ENCODE measurements at places on chromosomes 12 and 14. TPM values are rescaled to one million over a fixed set of nuclear protein-coding genes. Genes with fewer than 3 reads are reported as not detected.

Gene MYG1
- 69.7 TPM for total RNA-seq

Gene HOXC10
- total RNA-seq, result not detected

GRCh38 chr14:24279301-24280186 lies 8.1 kb upstream of the RABGGTA start:
- no peak for DNase-seq

Gene TMEM30B
- 10.1 TPM for total RNA-seq

Gene ANO4
- total RNA-seq, result 3.7 TPM

Gene TEX22
- total RNA-seq, result 3.5 TPM

DNA sequence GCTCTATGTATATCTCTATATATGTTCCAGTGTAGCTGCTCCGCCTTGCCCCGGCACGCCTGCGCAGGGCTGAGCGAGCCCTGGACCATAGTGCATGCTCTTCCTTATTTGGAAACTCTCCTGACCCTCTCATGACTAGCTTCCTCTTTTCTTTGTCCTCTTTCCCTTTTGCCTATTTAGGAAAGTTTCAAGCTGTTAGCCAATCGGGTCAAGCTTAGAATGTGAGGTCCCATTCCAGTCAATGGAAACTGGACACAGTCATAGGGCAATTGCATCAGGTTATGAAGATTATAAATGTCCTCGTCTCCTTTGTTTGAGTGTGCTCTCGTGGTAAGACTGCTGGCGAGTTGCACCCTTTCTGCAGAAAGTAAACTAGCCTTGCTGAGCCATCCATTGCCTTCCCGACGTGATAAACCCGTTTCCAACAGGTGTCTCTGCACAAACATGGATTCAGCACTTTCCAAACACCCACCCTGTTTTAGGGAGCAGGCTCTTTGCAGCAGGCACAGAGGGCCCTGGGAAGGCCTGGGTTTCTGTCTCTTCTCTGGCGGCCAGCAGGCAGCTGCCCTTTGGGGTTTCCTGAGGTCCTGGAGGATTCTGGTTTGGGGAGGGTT lies 30.9 kb downstream of the CCDC92 start:
- no peak for DNase-seq

Gene MGP
- not detected for total RNA-seq

GRCh38 chr12:130452546-130452945 lies 114.9 kb downstream of the PIWIL1 start:
- no peak for DNase-seq

Gene ATXN2
- total RNA-seq, result 85.7 TPM

Gene PZP
- total RNA-seq, result 0.20 TPM

Gene BCL11B
- 4.6 TPM for total RNA-seq

DNA sequence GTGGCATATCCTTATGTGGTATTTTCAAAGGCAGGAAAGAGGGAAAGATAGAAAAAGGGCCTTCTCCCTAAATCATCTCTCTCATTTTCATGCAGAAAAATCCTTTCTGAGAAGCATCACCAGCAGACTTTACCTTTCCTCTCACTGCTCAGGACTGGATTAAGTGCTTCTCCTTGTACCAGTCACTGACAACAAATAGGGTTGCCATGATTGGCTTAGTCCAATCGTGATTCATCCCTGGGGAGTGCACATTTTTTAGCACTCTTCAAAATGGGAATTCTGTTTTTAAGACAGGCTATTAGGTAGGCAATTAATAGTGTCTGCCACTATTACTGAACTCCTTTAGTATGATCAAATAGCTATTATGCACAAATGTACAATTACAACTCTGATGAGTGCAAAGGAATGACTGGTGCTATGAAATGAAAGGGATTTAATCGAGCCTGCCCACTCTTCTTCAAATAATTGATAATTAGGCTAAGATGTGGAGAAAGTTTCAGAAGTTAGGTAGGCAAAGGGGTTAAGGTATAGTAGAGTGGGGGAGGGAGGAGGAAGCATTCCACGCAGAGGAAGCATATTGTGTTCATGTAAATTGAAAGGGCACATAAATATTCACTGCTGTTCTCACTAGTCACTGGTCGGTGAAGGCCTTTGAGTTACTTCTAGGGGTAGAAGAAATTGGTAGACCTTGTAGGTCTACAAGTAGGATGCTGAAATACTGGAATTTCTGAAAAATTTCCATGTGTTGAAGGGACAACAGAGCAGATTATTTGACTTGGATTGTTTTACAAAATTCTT lies 84.0 kb downstream of the MSRB3 start:
- DNase-seq, result no peak

- DNase-seq, result no peak
Measured at GRCh38 chr14:23465261-23465660, 4.2 kb upstream of the NGDN start.
